MCF 10A (cell line): ENCODE measurements at places on chromosomes 16 and 17.

GRCh38 chr17:64491034-64491860 is 5.6 kb downstream of the POLG2 start:
- peak; percentile 63 for DNase-seq

DNA sequence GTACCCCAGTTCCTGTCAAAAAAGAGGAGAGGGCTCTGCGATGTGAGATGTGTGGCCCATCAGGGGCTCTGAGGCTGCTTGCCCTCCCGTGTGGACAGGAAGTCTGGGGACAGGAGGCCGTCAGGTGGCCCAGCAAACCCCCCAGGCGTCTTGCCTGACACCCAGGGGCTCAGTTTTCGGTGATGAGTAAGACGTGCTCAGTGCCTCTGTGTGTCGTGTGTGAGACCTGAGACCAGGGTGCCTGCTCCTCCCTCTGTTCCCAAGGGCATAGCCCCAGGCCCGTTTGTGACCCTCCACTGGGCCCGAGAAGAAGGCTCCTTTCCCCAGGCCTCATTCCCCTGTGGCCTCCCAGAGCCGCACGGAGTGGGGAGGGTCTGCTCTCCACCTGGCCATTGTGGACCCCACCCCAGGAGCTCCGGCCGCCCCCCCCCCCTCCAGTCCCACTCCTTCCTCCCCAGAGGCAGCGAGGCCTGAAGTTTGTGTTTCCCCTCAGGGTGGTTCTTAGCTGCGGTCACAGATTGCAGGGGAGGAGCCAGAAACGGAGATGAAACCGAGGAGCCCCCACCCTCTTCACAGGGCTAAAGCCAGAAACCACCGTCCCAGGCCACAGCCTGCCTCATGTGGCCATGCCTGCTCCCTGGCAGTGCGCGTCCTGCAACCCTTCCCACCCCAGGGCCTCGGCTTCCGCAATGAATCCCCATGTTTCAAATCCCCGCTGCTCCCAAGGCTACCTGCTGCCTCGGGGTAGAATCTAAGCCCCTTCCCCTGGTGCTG is 4.9 kb upstream of the ACTG1 start:
- no peak for DNase-seq

- no peak for DNase-seq
Observed at GRCh38 chr16:85401370-85401916, 211.7 kb upstream of the GSE1 start.

- no peak for DNase-seq
Observed at GRCh38 chr17:56395787-56396186, 197.7 kb upstream of the NOG start.

DNA sequence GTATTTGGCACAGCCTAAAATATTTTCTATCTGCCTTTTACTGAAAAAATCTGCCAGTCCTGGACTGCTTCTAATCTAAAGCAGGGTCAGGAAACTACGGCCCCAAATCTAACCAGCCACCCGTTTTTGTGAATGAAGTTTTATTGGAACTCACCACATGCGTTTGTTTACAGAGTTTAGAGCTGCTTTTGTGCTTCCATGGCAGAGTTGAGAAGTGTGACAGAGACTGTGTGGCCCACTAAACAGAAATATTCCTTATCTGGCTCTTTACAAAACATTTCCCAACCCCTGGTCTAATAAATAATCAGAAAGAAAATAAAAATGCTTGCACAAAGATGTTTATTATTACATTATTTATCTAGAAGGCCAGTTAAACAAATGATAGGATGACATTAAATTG is 110.2 kb downstream of the COPRS start:
- no peak for DNase-seq

- no peak for DNase-seq
Observed at GRCh38 chr16:79018650-79019429, 581.7 kb downstream of the MAF start.

- peak; percentile 94 for DNase-seq
Observed at GRCh38 chr17:28745786-28746411, 2.1 kb downstream of the TRAF4 start.

- no peak for DNase-seq
Observed at GRCh38 chr17:17141860-17142552, 64.1 kb downstream of the PLD6 start.

DNA sequence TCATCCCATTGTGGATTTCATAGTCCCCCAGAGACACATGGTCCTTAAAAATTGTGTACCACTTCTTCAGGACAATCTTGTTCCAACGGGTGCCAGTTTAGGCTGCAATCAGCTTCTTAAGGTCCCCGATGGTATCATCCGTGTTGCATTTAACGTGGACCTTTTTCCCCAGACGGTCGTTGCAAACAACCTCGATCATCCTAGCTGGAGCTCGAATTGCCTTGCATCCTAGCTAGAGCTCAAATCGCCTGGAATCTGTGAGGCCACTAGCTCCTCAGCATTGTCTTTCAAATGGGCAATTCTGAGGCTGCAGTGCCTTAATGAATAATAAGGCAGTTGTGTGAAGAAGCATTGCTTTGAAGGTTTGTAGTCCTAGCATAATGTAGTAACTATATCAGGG is 37.7 kb upstream of the RHBDL3 start:
- DNase-seq: no peak
